ENCODE measurements at places on chromosomes 11 and 22.
A peak's percentile ranks its signal among the peaks of the same experiment; 100 is the strongest.

- DNase-seq, result no peak
Measured at GRCh38 chr22:27157666-27158370, 500.4 kb downstream of the MIAT start.

GRCh38 chr22:40314041-40314440, 32.3 kb upstream of the ADSL start:
- DNase-seq, result no peak

- DNase-seq, result no peak
Measured at GRCh38 chr11:82969811-82970210, 68.3 kb downstream of the DDIAS start.

GRCh38 chr11:9264316-9265210, 587 bp downstream of the DENND5A start:
- no peak for DNase-seq

DNA sequence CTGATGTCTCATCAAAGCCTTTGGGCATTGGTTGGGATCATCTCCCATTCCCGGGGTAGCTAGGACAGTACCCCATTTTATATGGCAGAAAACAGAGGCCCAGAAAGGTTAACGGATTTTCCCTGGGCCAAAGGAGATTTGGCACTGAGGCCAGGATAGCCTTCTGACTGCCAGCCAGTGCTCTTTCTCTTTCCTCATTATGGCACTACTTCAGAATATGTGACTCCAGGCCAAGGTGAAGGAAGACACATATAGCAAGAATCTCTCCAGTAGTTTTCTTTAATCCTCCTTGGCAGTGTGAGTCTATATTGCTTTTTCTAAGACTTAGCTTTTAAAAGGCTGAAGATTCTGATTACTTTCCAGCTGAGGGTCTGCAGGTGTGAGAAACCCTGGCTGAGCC, 94.8 kb upstream of the AMOTL1 start:
- no peak for DNase-seq

DNA sequence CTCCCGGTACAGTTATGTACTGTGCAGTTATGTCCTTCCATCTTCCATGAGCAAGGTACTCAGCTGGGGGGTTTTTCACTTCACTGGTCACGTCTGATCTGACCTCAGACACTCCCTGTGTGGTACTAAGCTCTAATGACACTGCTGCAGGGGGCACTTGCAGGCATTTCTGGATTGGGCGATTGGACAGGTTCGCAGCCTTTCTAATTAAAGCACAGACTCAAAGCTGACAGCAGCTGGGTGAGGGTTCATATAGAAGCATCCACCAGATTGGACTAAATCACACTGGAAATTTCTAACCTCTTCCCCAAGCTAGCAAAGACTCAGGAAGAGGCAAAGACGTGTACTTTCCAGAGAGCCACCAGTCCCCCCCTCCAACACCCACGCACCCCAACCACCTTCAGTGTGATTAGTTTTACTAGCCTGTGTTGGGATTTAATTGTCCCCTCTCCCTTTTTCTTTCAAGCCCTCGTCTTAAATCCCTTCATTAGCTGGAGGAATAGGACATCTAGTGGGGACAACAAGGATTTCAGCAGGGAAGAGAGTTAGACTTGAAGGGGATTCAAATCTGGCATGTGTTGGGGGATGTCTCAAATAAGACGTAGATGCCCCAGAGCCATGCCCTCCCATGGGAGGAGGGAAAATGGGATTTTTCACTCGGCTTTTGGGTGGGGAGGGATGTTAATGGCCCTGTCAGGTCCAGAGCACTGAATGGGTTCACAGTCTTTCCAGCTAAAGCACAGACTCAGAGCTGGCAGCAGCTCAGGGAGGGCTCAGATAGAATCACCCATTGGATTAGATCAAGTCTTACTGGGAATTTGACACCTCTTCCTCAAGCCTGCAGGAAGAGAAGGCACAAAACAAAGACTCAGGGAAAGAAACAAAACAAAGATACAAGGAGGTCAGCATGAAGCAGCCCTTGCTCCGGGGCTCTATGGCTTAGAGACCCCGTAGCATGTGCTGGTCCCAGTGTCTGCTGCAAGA, 10.9 kb downstream of the INS start:
- DNase-seq, result no peak

GRCh38 chr11:62928011-62928410, 6.8 kb upstream of the CHRM1 start:
- no peak for DNase-seq

- DNase-seq, result no peak
Measured at GRCh38 chr11:59289356-59290181, 69.1 kb upstream of the OR5AN1 start.

DNA sequence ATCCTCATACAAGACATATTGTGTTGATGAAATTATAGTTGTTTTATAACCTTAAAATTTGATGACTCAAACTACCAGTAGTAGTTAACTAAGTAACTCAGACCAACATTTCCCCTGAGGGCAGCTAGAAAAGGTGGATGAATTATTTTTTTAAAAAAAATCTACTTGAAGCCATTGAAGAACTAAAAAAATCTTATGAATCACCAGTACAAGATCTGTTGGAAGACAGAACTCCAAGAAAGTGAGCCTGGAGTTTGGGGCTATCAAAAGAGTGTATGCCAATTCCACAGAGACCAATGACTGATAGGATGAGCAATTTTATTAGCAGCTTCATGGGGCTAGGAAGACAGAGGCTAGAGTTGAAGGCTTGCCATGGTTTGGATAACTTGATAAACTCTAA, 72.4 kb downstream of the CYP2R1 start:
- no peak for DNase-seq

- DNase-seq, result no peak
Measured at GRCh38 chr11:119615003-119615881, 113.8 kb downstream of the NECTIN1 start.

GRCh38 chr11:82867495-82868082, 32.6 kb downstream of the PRCP start:
- peak; percentile 63 for DNase-seq

GRCh38 chr11:26286472-26287066, 45.4 kb upstream of the ANO3 start:
- no peak for DNase-seq

- DNase-seq, result no peak
Measured at GRCh38 chr11:56948991-56949515, 39.7 kb upstream of the OR5AK2 start.

- DNase-seq, result no peak
Measured at GRCh38 chr11:69898123-69898522, 78.9 kb upstream of the FGF3 start.

DNA sequence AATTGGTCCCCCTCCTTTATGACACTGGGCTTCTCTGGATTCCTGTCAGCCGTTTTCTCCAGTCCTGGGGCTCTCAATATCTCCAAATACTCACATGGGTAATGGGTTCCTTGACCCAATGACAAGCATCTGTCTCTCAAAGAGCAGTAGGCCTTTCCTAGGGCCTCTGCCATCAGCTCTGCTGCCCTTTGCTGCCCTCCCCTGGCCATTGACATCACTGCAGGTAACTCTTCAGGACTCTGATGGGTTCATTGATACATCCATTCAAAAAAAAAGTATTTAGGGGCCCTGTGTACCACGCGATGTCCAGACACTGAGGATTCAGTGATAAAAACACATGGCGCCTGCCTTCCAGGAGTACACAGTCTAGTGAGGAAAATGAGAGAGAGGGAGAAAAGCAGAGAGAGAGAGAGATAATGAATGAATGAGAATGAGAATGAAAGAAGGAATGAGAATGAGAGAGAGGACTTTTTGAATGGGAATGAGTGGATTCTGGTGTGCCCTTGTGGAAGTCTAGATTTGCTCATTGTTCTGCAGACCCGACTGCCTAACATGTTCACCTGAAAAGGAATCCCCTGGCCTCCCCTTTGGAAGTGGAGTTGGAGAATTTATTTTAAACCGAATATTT, 42.6 kb upstream of the OLFML1 start:
- DNase-seq, result peak; percentile 55

GRCh38 chr11:120280600-120281051, 40.7 kb downstream of the POU2F3 start:
- DNase-seq, result no peak

DNA sequence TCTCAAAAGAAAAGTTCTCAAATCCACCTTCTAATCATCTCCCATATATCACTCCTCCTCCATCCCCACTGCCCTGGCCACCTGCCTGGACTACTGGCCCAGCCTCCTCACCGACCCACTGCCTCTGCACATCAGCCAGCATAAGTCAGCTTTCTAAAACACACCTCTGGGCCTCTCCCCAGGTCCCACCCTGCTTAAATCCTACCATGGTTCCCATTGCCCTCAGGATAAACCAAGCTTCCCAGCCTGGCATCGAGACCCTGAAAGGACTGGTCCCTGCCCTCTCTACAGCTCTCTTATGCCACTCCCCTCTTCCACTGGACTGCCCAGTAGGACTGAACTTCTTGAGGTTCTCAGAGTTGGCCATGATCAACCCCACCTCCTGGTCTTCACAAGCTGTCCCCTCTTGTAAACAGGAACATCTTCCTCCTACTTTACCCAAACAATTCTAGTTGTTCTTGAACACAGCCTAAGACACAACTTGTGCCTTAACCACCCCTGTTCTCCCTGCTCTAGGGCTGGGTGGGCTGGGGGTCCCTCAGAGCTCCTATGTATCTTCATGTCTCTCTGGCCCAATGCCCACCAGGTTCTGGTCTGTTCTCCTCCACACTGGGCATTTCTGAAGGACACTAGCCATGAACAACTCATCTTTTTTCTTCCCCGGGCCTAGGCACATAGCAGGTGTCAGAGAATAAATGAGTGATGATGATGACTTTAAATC, 12.6 kb upstream of the P2RY6 start:
- DNase-seq, result no peak

GRCh38 chr11:26909515-26909914, 84.4 kb upstream of the FIBIN start:
- no peak for DNase-seq

DNA sequence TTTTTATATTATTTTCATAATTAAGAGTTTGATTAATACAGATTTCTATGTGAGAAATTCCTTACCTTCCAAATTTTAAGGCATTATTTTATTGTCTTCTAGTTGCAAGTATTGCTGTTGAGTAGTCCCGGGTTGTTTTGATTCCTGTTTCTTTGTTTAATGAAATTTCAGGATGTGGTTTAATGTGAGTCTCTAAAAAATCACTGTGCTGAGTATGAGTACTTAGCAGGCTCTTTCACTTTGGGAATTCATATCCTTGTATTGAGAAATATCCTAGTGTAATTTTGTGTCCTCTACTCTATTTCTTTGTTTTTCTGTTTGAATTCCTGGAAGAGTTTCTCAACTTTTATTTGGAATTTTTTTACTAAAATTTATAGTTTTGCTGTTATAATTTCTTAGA, 113.2 kb downstream of the TMEM135 start:
- DNase-seq, result no peak

DNA sequence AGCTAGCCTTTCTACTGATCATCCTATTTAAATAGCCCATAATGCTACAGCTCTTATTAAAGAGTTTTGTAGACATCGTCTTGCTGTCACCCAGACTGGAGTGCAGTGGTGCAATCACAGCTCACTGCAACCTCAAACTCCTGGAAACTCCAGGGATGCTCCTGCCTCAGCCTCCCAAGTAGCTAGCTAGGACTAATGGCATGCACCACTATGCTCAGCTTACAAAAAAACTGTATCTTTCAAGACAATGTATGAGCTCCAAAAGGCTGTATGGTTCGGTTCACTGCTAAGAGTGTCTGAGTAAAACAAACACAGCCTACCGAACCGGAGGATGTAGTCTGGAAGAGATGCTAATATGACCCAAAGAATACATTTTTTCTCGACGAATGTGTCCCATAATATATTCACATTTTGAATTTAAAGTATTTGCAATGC, 2.6 kb downstream of the TAF1D start:
- no peak for DNase-seq

GRCh38 chr11:117861151-117862018, 15.1 kb downstream of the FXYD6 start:
- peak; percentile 7 for DNase-seq

DNA sequence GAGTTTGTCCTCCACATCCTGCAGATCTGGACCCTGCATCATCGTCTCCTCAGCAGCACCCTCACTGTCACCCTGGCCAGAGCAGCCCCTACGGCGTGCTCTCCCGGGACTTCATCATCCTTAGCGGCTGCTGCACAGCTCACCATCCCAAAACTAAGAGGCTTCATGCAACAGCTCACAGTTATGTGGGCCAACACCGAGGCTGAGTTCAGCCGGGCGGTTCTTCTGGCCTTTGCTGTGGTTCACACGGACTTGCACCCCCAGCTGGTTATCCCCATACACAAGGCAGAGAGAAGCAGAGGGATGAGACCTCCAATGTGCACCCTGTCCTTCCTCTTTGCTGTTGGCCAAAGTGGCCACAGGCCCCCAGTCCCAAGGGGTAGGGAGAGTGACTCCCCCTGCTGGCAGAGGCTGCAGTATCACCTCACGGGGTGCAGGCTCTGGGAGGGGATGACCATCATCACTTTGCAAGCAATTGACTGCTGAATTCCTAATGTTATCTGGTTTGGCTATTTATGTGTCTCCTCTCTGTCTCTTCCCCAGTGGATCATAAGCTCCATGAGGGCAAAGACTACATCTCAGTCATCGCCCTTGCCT, 276.8 kb downstream of the BRD1 start:
- no peak for DNase-seq

- no peak for DNase-seq
Measured at GRCh38 chr22:29480262-29480511, 169 bp downstream of the NEFH start.

DNA sequence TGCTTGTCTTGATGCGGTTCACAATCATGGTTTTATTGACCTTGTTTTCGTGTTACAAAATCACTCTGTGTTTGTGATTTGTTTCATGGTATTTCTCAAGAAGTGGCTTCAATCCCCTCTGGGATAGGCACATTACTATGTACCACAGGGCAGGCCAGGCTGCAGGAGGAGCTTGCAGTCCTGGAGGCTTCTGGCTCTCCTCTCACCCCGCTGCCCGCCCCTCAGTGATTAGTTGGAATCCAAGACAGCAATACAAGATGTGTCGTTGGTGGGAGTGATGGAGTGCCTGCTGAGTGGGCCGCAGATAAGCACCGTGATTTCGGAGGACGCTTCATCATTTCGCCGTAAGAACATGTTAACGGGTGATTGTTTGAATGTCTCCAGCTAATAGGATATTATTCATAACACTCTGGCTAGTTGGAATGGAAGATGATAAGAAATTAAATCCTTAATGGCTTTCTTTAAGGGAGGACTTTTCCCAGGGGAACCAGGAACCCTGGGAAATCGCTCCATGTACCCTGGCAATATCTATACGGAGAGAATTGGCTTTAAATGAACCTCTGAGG, 384.4 kb downstream of the MIAT start:
- no peak for DNase-seq

DNA sequence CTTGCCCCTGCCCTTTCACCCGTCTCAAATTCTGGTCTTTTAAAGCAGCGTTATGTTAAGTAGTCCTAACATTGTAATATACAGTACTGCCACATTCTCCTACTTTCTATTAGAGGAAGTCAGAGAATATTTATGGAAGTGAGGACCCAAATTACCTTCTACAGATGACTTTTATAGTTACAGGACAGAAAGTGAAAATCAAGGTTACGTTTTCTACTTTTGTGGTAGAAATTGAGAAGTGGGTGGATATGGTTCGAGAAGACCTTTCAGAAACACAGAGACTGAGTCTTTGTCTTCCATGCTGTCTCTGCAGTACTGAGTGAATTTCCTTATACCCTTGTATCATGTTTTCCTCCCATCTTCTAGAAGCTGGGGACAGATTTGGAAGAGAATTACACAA, 17.1 kb downstream of the SC5D start:
- DNase-seq, result no peak

- no peak for DNase-seq
Measured at GRCh38 chr11:18865951-18866350, 73.3 kb downstream of the MRGPRX1 start.

Measured in NCI-H774 (cell line).